CD8-positive, alpha-beta memory T cell (primary cell): ENCODE measurements at places on chromosomes 1 and 21.

DNA sequence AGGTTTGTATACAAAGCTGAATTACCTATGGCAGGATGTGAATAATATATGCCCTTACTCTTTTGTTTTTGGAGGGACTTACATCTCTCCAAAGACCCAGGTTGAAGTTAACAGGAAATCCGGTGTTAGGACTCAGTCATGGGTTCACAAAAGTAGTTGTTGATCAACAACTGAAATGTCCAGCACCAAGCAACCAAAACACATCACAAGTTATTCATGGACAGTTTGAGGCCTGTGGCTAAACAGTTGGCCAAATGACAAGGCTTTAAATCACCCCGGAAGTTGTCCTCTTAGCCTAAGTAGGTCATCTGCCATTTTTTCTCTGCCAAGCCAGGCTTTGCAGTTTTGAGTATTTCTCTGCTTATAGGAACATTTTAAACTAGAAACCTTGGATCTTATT, 89.9 kb downstream of the CD247 start:
- DNase-seq, result no peak

- DNase-seq, result no peak
Measured at GRCh38 chr1:61253912-61254633, 171.7 kb downstream of the NFIA start.

GRCh38 chr1:71156590-71156989, 75.8 kb upstream of the ZRANB2 start:
- DNase-seq, result no peak

- no peak for DNase-seq
Measured at GRCh38 chr1:109603229-109603628, 16.2 kb downstream of the GNAT2 start.

DNA sequence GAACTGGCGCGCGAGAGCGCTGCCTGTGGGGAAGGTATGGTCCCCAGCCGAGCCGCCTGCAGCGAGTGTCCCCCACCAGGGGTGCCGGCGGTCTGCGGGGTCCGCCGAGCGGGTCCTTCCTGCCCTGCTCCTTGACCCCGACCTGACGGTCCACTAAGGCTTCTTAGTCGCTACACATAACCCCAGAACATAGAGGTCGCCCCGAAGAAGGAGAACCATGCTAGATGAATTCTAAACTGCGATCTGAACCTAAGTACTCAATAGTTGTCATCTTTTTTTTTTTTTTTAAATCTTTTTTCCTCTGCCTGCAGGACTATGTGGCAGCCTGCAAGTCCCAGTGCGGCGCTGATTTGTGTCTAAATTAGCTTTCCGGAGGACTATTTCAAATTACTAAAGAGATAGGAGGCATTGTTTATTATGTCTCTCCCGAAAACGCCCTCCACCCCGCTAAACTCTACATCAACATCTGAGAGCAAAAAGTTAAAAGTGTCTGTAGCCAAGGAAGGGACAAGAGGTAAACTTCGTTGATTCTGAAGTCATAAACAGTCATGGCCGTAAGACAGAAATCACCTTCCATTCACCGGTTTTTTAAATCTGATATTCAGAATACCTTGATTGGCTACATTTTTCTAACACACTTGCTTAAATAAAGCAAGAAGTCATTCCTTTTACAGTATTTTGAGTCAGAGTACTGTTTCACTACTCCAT, 476 bp downstream of the AXDND1 start:
- DNase-seq, result no peak

DNA sequence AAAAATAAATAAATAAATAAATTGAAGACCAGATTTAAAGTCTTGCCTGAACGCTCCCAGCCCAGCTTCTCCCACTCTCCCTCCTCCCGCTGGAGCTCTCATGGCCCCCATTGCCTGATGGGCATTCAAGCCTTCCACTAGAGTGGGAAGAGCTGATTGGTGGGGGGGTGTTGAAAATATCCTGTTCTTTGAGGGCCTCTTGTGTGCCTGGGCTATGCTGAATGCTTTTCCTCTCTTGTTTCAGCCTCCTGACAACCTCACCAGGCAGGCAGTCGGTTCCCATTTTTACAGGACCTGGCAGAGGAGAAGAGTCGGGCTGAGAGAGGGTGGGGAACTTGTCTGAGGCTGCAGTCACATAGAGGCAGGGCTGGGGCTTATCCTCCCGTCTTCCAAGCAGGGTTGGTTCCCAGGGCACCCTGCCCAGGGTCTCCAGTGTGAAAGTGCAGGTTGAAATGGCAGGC, 59.2 kb upstream of the SSBP3 start:
- DNase-seq, result no peak

DNA sequence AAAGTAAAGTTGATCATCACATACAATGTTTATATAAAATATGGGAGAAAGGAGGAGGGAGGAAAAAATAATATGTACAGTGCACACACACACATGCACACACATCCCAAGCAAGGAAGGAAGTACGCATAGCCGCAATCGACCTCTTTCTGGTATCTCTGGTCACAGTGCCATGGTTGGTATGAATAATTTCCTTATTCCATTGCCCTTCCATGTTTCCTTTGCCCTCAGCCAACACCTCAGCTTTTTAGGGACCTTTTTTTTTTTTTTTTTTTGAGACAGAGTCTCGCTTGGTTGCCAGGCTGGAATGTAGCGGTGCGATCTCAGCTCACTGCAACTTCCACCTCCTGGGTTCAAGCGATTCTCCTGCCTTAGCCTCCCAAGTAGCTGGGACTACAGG, 20.6 kb downstream of the CITED4 start:
- no peak for DNase-seq

DNA sequence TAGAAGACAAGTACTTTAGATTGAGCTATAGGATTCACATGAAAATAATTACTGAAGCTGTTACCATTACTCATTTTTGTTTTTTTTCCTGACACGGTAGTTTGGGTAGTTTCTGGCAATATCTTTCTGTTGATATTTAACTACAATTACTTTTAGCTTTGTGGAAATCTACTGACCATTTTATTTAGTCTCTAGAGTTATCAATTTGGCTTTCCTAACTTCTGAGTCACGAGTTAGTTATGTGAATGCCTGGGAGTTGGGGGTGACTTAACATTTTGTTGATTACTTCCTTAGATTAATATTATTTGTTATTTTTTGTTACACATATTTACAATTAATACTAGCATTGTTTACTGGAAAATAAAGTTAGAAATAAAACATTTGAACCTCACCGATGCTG, 160.6 kb downstream of the HMCN1 start:
- no peak for DNase-seq

DNA sequence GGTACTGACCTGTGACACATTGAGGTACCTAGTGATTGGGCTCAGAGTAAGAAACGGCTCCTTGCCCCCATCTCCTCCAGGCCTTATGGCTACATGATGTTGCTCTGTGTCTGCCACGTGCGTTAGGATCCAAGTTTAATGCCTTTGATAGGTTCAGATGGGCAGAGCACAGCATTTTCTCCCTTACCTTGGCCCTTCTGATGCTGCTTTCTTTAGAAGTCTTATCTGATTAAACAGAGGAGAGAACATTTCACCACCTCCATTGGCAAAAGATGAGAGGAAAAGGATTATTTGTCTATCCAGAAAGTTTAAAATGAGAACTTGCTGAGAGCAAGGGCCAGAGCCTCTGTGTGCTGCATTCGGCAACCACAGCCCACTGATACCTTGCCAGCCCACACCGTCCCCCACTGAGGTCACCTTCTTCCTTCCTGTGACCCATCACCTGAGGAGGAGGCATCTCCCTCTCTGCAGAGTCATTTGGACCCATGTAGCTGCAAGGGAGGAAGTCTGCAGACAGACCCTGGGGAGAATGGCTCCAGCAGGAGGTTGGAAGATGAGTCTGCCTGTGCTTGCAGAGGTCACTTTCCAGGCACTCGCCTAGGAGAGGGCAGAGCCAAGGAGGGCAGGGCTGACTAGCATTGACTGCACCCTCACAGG, 16.7 kb downstream of the SHISA4 start:
- DNase-seq, result no peak

GRCh38 chr1:246213036-246213435, 294.0 kb downstream of the SMYD3 start:
- DNase-seq, result no peak

GRCh38 chr1:7366286-7366954, 404.7 kb upstream of the VAMP3 start:
- no peak for DNase-seq

GRCh38 chr1:178031856-178032320, 62.0 kb upstream of the RASAL2 start:
- no peak for DNase-seq

DNA sequence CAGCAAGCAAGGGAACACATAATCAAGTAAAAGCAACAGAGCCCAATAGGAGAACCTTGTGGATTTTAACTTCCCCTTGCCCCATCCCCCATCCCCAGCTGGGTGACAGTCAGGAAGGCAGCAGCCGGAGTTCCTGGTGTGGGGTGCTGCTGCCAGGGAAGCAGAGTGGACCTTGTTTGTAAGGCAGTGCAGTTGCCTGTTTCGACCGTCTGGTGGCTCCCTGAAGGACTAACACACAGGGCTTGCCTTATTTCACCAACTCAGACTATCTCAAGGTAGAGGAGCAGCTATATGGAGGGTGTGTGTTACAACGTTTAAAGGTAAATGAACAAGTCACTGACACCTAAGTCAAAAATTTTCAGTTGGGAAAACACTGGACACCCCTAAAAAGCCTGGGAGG, 6.6 kb downstream of the KRTAP10-8 start:
- no peak for DNase-seq
